ENCODE measurements at places on chromosomes 2 and 18.

DNA sequence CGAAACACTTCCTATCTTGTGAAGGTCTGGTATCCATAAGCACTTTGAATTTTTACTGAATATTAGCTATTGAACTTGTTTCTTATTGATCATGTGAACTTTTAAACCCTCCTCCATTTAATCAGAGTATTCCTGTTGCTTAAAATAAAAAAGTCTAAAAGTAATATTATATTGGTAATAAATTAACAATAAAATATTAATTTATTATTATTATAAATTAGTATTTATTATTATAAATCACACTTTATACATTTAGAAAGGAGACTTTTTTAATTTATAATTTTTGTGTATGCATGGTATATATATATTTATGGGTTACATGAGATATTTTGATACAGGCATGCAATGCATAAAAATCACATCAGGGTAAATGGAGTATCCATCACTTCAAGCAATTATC, 295.4 kb upstream of the NETO1 start:
- DNase-seq, result no peak

GRCh38 chr2:241261628-241262027, 53.8 kb downstream of the HDLBP start:
- no peak for DNase-seq

- no peak for DNase-seq
Observed at GRCh38 chr2:209114588-209115240, 309.1 kb upstream of the MAP2 start.

GRCh38 chr2:102025016-102025501, 33.3 kb downstream of the IL1R2 start:
- DNase-seq, result no peak

DNA sequence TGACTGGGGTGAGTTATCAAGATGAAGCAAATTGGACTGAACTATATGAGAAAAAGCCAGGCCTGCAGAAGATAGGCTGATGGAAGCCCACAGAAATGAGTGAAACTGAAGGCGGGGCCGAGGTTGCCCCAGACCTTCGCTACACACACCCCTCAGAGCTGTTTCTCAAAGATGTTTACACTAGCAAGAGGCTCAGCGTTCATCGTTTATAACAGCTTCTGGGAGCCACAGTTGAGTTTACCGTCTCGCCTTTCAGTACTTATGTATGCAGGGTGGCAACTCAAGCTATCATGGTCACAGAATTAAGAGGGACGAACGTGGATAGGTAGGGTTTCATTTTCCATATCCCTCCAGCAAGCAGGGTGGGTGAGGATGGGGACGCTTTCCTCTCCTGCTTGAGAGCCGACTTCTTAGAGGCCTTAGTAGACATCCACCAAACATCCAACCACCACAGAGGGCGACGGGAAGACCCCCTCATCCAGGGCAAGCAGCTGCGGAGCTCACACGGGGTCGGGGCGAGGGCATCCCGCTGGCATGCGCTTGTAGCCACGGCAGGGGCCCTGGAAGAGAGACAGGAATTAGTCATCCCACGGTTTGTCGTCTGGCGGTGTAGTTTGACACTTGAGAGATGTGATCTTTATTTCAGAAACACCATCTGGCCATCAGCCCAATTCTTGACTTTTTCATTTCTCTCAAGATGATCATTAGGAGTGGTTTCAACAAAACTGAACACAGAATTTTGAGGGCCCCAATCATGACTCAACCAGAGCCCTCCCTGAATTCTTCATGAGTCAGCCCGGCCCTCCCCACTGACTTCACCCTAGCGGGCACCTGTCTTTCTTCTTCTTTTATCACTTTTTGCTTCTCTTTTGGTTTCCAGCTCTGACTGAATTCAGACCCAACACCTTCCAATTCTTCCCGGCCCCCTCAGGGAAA, 109.1 kb upstream of the CTDP1 start:
- no peak for DNase-seq

DNA sequence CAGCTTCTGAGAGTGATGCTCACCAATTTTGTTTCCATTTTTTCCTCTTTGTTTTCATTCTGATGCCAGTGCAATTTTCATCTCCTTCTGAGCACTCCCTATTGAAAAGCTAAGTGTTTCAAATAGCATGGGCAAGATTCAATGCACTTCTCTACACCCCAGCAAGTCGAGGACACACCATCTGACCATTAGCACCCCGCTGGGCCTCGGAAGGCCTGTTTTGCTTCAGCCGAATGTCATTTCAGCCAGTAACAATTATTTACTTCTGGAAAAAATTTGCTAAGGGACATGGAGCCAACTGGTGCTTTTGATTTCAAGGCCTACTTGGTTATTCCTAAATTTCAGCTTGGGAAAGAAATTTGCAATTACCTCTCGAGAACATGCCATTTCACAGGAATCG, 392.4 kb downstream of the RNF144A start:
- no peak for DNase-seq

DNA sequence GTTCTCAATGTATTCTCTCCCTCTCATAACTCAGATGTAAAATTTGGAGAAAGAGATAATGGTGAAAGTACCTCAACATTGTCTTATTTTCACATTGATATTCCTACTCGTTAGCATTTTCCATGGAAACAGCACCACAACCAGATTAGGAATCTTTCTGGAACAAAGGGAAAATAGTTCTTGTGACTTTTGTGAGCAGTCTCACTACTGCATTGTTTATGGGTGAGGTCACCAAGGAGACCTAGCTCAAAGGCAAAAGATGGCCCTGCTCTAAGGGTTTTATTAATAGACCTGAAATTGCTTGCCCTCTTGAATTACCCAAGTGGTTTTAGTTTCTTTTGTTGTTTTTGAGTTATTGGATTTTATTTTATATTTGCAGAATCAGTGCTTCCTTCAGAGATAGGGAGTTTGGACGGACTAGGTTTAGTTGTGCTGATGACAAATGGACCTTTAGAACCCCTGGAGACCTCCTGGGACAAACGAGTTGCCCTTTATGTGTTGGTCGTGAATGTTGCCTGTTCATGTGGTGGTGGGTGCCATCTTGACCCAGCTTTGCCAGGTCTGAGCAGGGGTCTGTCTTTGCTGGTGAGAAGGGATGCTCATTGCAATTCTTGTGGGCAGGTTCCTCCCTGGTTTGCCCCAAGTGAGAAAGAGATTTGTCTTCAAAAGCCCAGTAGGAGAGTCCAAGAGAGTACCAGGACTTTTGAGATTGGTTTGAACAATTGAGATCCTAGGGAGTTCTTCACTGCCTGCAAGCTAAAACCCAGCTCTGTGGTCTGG, 58.1 kb downstream of the INPP4A start:
- DNase-seq, result no peak

DNA sequence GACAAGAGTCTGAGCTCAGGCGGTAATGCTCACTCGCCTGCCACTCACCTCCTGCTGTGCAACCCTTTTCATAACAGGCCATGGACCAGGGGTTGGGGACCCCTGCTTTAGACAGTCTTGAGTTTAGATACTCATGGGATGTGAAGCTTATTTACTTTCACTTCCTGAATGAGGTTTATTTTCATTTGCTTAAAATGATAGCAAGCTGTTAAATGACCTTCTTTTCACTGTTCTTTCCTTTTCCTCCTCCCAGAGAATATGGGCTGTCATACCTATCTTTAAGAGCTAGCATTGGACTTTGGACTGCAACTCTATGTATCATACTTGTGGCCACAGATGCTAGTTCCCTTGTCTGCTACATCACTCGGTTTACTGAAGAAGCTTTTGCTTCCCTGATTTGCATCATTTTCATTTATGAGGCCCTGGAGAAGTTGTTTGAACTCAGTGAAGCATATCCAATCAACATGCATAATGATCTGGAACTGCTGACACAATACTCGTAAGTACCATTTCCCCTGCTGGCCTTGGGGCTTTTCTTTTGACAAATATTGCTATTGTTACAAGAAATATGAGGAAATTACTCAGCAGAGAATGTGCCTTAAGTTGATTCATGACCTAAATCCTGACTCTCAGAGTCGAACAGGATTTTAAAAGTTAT, 168.5 kb downstream of the DPP4 start:
- no peak for DNase-seq

- DNase-seq, result no peak
Observed at GRCh38 chr2:64905338-64906024, 83.7 kb upstream of the SLC1A4 start.

DNA sequence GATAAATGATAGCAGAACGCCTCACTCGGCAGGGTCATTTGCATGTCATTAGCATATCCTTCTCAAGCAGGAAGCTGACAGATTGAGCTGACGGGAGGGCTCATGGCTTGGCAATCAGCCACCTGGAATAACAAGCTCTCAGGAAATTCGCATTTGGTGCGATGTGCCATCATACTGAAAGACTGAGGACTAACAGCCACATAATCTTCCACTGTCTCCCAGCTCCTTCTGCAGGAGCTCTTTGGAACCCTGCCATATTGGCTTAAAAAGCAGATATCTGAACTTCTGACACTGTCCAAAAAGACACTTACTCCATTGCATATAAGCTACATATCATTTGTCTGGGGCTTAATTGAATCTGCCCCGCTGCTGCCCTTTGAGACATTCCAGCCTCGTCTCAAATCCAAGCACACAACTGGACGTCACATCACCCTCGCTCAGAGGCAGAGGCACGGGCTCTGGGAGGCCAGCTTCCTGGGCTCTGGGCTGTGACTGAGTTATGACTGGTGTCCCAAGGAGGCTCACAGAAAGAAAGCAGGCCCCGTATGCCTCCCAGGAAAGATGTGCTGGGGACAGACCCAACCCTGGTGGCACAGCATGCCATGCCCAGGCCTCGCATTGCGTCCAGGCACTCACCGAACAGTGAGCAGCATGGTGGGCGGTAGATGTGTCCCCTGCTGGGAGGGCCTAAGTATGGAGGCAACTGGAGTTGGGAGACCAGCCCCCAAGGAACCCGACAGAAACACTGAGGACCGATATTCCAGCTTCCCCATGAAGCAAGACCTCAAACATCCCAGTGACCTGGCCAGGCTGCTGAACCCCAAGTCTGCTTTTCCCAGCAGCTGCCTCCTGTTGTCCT, 228.0 kb downstream of the ATAD2B start:
- DNase-seq, result no peak

- DNase-seq, result no peak
Observed at GRCh38 chr18:67241299-67241698, 275.2 kb downstream of the DSEL start.

- no peak for DNase-seq
Observed at GRCh38 chr18:55654986-55655385, 67.0 kb upstream of the TCF4 start.

GRCh38 chr2:213017404-213017803, 134.0 kb downstream of the IKZF2 start:
- DNase-seq, result no peak

DNA sequence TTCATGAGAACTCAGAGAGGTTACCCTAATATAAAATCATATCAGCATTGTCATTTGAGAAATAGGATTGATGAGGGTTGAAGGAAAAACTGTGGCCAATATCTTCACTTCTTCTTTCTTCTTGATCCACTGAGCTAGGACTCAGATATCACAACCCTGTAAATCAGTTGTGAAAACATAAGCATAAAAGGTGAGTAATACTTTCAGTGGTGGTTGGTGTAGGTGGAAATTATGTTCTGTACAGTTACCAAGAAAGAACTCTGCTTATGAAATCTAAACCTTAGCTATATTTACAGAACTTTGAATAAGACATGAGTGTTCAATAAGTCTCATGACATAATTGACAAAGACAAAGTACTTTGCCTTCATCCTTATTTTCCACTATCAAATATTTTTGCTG, 56.3 kb downstream of the PAX3 start:
- DNase-seq, result no peak

- DNase-seq, result peak; percentile 65
Observed at GRCh38 chr2:74919827-74920226, 38.6 kb upstream of the POLE4 start.

GRCh38 chr2:158664987-158665386, 130.1 kb upstream of the DAPL1 start:
- no peak for DNase-seq

DNA sequence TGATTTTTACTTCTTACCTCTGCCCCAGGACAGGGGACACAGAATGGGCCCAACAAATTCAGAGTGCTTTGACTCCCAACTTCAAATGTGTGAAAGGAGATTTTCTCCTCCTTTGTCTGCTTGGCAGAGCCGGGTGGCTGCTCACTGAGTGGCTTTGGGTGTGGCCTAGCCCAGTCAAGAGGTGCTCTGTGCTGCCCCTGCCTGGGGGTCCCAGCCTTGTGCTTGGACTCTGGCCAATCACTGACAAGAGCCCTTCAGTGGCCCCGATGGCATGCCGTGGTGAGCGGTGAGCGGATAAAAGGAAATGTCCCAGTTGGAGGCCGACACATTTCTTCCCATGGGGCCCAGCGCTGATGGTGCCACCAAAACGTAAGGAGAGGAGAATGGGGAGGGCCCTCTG, 259.2 kb downstream of the CELF4 start:
- DNase-seq, result no peak

DNA sequence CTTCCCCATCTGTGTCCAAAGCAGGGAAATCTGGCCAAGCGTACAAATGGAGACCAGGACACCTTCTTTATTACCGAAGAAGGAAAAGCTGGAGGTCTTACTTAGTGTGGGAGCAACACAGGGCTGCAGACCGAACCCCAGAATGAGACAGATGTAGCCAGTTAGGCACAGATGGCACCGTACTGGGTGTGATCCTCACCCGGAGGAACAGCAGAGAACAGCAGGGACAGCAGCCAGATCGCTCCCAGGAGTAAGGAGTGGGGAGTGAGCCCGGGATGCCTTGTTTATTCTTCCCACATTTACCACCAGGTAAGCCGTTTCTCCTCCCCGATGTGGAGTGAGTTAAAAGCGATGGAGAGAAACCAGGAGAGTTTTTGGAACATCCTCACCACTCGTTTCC, 150.7 kb upstream of the SPRED2 start:
- DNase-seq, result no peak

DNA sequence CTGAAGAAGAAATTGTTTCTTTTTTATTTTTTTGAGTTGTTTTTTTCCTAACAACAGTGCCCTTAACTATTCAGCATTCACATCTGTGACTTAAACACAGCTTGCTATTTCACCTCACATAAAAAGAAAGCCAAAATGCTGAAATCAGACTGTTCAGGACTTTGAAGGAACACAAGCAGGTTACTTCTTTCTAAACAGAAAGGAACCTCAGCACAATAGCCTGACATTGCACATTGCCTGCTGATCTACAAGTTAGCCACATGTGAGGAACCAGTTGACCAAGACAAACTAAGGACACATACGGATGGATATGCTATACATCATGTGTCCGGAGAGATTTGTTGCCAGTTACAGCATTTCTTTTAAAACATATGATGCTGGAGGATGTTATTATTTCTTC, 331.1 kb downstream of the FSIP2 start:
- no peak for DNase-seq

DNA sequence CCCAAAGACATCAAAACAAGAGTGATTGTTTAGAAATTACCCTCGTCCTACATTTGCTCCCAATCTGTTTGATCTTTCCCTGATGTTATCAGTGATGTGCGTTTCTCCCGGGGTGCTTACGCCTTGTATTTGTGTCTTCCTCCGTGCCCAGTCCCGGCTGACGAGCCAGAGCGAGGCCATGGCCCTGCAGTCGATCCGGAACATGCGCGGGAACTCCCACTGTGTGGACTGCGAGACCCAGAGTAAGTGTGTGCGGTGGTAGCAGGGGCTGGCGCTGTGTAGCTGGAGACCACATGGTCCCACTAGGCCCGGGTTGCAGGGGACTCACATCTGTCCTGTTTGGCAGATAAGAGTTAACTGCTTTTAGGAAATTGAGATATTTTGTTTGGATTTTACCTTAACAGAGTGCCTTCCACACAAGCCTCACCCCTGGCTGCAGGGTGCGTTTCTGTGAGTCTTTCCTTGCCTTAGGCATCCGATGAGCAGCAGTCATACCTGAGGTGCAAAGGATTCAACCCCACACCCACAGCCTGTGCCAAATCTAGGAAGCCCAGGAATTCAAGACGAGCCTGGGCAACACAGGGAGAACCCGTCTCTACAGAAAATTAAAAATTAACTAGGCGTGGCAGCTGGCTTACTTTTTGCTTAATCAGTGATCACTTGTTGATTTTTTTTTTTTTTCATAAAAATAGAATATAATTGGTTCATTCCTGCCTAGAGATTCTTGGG, 127.4 kb downstream of the GBX2 start:
- DNase-seq, result no peak

All from stimulated activated CD4-positive, alpha-beta T cell treated with anti-CD3 and anti-CD28 coated beads, Interleukin-1b, Interleukin-23, amount 100 ng/mL, for 1 hour (primary cell).